Activated CD8-positive, alpha-beta T cell treated with anti-CD3 and anti-CD28 coated beads, Interleukin-2, amount 10 ng/mL, durations not matched to agents 7 days and 5 days (primary cell): ENCODE measurements at places on chromosomes 13 and 19.

- no peak for DNase-seq
These were observed 18.5 kb downstream of the CYP2A6 start for GRCh38 chr19:40831502-40832430.

DNA sequence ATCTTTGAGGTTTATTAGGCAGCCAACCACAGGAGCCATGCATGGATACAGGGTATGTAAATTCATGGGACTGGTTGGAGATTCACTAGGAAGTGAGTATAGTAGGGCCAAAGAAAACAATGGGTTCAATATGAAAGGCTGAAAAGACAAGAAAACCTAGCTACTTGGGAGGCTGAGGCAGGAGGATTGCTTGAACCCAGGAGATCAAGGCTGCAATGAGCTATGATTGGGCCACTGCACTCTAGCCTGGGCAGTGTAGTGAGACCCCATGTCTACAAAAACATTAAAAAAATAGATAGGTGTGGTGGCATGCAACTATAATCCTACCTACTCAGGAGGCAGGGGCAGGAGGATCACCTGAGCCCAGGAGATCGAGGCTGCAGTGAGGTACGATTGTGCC, 10.3 kb upstream of the SLC1A5 start:
- no peak for DNase-seq

DNA sequence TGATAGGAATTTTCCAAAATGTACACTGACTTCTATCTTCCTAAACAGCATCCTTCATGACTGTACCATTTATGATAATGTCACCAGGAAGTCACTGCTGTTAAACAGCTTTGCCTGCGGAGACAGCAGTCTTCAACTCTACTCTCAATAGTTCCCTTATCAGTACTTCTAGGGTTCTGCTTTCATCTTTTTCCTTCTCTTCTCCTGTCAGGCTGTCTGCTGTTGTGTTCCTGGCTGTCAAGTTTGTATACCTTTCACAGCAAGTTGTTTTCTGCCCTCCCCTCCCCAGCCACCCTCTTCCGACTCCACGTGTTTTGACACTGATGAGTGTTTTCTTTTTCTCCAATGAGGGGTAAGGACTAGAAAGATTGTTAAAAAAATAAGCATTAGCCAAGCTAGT, 2.2 kb downstream of the UPF3A start:
- no peak for DNase-seq

GRCh38 chr13:42617221-42617620, 43.3 kb downstream of the TNFSF11 start:
- DNase-seq, result no peak

DNA sequence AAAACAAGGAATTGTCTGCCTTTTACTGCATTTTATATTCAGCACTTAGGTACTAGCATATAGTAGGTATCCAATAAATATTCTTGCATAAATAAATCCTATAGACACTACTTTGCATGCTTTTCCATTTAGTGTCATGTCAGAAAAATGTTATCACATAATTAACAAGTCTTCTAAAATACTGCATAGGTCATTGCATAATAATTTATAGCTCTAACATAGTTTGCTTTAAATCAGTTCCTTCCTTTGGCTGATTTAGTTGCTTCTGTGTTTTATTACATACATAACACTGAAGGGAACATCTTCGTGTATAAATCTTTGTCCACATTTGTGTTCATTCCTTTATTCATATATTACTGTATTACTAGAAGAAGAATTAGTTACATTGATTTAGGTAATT, 36.2 kb downstream of the WASF3 start:
- DNase-seq, result no peak

DNA sequence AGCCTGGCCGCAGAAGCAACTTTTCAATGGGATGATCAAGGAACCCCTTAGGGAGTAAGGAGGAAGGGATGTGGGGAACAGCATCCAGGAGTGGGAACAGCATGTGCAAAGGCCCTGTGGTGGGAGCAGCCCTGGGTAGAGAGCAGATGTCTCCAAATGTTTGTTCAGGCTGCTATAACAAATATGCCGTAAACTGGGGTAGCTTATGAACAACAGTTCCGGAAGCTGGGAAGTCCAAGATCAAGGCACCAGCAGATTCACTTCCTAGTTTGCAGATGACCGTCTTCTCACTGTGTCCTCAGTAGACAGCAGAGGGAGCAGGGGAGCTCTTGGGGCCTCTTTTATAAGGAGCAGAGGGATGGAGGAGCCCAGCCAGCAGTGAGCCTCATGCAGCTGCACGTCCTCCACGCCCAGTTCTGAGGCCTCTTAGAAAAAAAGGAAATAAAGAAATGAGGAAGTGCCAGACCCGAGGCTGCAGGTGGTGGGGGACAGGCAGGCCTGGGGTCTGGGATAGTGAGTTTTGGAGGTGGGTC, 4.2 kb upstream of the LRRC25 start:
- no peak for DNase-seq
